ENCODE measurements at places on chromosomes 2 and 18. TPM values are rescaled to one million over a fixed set of nuclear protein-coding genes. Genes with fewer than 3 reads are reported as not detected.

The TSHZ1 gene
- 8.0 TPM for polyA plus RNA-seq

The CENPA gene
- polyA plus RNA-seq = 0.66 TPM

The CNDP1 gene
- 2.3 TPM for polyA plus RNA-seq

The HOXD10 gene
- polyA plus RNA-seq = not detected

The ZSWIM2 gene
- polyA plus RNA-seq = not detected

The SLC5A7 gene
- not detected for polyA plus RNA-seq

The PIEZO2 gene
- 0.16 TPM for polyA plus RNA-seq

The ANKAR gene
- polyA plus RNA-seq = 1.5 TPM

The SPATA3 gene
- not detected for polyA plus RNA-seq

The CTLA4 gene
- not detected for polyA plus RNA-seq

The IL1B gene
- not detected for polyA plus RNA-seq

The CDC42EP3 gene
- not detected for polyA plus RNA-seq

The STAT4 gene
- polyA plus RNA-seq = 31.0 TPM

The ZSCAN30 gene
- 31.3 TPM for polyA plus RNA-seq

The CCDC68 gene
- not detected for polyA plus RNA-seq

The TRABD2A gene
- polyA plus RNA-seq = 3.2 TPM

All from Purkinje cell (primary cell).